Brain microvascular endothelial cell (primary cell): ENCODE measurements at places on chromosomes 3 and 15.
A peak's percentile ranks its signal among the peaks of the same experiment; 100 is the strongest.

GRCh38 chr3:101069901-101070798 is 76.9 kb upstream of the ABI3BP start:
- peak; percentile 29 for DNase-seq

GRCh38 chr3:146832857-146833458 is 227.8 kb upstream of the PLSCR5 start:
- DNase-seq: no peak

GRCh38 chr3:65483480-65483879 is 555.2 kb downstream of the MAGI1 start:
- DNase-seq: no peak

DNA sequence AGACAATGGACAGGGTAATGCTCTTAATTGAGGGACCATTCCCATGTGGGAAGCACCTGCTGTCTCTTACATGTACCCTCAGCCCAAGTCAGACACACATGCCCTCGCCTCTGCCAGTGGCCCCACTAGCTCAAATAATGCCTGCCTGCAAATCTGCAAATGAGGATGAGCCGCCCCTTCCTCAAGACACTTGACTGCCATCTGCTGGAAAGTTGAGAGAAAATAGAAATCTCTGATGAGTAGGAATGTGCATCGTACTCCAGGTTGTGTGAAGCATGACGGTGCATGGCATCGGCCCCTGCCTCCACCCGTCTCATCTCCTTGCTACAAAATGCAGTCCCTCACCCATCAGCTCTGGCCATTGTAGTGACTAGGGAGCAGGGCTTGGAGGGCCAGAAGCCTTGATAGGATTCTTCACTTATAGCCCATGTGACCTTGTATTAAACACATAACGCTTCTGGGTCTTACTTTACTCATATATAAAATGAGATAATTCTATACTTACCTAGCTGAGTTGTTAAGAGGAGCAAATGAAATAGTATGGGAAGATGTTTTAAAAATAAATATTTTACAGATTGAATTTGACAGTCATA is 6.3 kb upstream of the SCN5A start:
- DNase-seq: peak; percentile 16

DNA sequence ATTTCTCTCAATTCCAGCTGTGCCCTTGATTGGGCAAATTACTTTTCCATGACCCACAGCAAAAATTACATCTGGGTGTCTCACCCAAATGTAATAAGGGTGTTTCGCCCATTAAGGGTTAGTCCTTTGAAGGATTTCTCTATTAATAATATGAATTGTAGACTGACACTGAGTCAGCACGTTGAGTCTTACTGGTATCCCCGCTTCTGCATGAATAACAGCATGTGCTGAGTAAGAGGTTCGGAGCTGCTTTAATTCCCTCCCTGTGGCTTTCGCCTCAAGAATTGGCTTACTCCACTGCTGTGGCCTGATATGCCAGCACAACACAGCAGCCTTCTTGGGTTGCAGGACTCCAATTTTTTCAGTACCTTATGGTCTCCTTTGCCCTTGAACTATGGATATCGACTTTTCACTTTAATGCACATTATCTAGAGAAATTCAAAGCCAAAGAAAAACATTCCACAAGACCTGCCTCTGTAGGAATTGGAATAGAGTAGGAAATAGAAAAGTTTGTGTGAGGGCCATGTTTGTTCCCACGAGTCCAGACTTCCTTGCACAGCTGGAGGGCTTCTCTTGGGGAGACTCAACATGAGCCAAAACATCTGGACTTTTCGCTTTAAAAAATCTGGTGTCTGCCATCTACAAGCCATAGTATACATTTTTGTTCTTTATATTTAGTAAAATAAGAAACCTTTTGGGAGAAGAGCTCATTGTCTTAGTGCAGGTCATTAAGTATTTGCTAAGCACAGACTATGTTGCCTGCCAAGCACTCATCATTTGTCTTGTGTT is 20.7 kb upstream of the ERC2 start:
- DNase-seq: no peak

DNA sequence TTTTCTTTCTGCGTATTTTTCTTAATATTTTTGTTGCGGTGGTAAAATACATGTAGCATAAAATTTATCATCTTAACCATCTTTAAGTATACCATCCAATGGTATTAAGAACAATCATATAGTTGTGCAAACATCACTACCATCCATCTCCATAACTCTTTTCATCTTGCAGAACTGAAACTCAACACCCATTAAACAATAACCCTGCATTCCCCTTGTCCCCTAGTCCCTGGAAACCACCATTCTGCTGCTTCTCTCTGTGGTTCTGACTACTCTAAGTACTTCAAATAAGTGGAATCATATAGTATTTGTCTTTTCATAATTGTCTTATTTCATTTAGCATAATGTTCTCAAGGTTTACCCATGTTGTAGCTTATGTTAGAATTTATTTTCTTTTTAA is 67.3 kb upstream of the EOMES start:
- no peak for DNase-seq

- no peak for DNase-seq
Observed at GRCh38 chr3:186530415-186530814, 13.8 kb downstream of the CRYGS start.

GRCh38 chr15:28896951-28897350 is 11.2 kb downstream of the APBA2 start:
- DNase-seq: peak; percentile 94

GRCh38 chr3:85605066-85605465 is 646.3 kb downstream of the CADM2 start:
- DNase-seq: no peak

DNA sequence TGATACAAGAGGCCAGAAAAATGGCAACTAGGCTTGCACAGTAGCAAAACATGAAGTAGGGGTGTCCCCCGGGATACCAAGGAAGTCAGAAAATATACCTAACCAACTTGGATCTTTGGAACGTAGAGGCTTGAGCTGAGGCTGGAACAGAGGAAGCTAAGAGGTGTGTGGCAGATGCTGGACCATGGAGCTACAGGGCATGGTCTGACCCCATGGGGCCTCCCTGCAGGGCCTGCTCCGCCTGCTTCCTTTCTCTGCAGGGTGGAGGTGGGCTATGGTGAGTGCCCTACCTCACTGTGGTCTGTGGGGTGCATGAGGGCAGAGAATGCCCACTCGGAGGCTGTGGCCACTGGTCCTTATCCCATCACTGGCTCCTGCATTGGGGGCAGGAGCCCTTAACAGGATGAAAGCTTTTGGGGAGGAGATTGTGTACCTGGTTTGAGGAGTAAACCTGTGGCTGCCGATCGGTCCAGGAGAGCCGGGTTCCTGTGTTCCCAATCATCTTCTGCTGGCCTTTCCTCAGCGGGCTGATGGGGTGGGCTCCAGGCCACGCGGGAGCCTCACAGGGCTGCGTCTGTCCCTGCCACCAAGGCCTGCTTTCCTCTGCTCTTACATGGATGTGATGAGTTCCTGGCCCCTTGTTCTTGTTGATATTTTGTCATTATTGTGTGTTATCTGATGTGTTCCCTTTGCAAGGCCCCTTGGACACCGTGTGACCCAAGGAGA is 96.8 kb downstream of the OCA2 start:
- no peak for DNase-seq

DNA sequence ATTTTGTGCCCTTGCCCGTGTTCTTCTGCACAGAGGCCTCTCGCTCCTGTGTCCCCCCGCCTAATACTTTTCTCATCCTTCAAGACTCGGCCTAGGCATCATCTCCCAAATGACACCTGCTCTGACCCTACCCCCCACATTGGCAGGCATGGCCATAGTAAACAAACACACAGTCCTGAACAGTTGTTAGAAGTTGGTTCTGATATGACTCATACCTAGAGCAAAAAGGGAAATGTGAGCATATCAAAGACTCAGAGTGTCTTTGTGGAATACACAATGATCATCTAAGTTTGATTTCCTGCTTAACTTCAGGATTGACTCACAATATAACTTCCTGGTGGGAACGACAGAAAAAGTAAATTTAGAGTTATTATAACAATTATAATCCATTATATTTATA is 120.5 kb downstream of the POLR2M start:
- DNase-seq: no peak

GRCh38 chr3:48318713-48319468 is 14.6 kb downstream of the SPINK8 start:
- DNase-seq: no peak

GRCh38 chr3:69752241-69752640 is 13.0 kb downstream of the MITF start:
- no peak for DNase-seq

DNA sequence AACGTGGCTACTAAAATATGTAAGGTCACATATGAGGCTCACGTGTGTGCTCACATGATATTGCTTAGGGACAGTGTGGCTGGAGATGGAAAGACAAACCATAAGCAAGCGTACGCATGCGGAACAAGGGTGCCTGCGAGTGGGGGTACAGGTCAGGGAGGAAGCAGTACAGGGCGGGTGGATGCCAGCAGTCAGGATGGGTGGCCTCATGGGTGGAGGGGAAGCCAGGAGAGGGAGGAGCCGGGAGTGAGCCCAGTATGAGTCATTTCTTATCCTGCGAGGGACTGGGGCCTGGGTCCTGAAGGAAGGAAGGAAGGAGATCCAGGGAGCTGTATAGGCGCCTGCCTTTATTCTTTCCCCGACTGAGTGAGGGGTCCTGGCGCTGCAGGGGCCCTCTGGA is 42.0 kb upstream of the CGNL1 start:
- peak; percentile 39 for DNase-seq

GRCh38 chr15:91045065-91045464 is 22.7 kb upstream of the VPS33B start:
- no peak for DNase-seq

DNA sequence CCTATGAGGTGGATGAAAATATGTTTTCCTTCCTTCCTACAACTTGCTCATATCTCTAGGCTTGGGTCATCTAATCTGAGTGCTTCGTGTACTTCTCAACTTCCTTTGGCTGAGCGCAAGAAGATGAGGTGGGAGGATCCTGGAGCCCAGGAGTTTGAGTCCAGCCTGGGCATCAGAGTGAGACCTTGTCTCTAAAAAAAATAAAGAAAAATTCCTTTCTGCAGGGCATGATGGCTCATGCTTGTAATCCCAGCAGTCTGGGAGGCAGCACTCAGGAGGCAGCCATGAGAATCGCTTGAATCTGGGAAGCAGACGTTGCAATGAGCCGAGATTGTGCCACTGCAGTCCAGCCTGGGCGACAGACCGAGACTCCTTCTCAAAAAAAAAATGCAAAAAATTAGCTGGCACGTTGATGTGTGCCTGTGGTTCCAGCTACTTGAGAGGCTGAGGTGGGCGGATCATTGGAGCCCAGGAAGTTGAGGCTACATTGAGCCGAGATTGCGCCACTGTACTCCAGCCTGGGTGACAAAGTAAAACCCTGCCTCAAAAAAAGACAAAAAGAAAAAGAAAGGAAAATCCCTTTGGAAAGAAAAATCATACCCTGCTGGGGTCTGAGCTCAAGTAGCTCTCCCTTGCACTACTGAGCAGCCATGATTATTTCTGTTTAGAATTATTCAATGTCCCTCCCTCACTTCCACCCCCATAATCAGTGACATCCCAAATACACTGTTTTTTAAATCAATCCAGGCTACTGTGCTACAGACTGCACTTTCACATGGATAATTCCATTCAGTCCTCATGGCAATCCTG is 28.0 kb upstream of the RAB11A start:
- peak; percentile 19 for DNase-seq

DNA sequence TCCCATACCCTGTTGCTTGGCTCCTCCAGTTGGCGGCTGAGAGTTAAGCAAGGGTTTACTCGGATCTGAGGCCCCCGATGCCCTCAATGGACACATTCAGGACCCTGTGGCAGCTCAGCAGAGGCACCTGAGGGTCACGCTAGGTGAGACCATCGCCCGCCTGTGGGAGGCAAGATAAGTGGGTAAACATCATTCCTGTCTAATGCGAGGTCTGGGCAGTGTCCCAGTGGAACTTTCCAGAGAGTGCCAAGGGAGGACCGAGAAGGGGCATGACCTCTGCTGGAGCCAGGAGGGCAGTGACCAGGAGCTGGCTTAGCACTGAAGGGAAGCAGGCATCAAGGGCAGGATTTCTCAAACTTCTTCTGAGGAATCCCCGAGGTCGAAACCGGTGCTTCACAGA is 65.4 kb upstream of the SEC61A1 start:
- no peak for DNase-seq

GRCh38 chr15:39365161-39365560 is 215.7 kb upstream of the THBS1 start:
- no peak for DNase-seq

DNA sequence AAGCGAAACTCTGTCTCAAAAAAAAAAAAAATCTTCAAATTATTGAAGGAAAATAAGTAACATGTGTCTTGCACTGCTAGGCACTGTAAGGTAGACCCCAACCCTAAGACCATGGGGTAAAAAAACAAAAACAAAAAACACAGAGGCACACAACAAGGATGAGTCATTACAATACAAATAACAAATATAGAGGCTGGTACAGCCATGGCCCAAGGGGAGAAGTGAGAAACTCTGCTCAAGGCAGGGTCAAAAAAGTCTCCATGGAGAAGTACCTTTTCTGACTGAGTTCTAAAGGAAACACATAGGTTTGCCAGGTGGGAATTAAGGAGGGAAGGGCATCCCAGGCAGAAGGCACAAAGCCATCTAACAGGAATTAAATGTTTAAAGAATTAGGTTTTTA is 54.5 kb downstream of the TOP2B start:
- no peak for DNase-seq

- DNase-seq: no peak
Observed at GRCh38 chr3:157836022-157836421, 270.2 kb downstream of the SHOX2 start.

DNA sequence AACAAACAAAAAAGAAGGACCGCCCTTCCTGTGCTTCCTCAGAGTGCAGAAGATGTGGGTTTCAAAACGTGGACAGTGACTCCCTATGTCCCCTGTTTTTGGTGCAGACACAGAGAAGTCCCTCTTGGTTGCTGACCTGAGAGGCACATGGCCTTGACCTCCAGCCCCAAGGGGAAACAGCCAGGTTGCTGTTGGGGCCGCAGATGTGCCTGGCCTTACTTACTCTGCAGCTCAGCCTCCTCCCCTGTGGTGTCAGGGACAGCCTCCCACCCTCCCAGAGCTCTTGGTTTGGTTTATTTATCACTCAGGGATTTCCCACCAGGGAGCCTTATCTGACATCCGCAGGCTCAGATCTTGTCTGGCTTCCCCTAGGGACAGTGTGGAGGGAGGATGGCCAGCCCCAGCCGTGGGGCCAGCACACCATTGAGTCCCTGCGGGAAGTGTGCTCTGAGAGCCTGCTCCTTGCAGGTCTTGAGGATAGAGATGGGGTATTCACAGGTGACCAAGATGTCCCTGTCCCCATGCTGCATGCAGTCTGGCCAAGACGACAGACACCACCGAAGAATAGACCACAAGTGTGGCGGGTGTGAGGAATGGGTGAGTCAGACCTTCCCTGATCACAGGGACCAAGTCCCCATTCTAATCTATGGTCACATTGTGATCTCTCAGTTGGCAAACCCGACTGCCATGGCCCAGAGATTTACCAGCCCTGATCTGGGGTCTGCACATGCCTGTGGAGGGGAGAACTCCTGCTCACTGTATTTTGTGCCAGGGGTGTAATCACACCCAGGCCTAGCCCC is 134.3 kb upstream of the ABHD17C start:
- DNase-seq: peak; percentile 28

DNA sequence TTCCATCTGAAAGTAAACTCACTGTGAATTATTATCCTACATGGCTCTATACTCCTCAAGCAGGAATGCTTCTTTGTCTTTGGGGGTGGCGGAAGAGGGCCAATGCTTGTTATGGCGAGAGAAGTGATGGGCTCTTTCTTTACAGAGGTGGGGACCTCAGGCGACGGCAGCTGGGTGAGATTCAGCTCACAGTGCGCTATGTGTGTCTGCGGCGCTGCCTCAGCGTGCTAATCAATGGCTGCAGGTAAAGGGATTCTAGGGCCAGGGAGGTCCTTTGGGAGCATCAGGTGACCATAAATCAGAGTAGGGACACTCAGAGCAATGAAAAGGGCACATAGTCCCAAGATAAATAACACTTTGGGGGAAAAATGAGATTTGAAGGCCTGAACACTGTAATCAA is 39.0 kb downstream of the ESYT3 start:
- DNase-seq: no peak
